ENCODE measurements at places on chromosomes 4 and X.

GRCh38 chrX:120857240-120857639 is 18.4 kb downstream of the CT47B1 start:
- no peak for DNase-seq

- no peak for DNase-seq
Measured at GRCh38 chrX:132590350-132591026, 101.7 kb upstream of the MBNL3 start.

DNA sequence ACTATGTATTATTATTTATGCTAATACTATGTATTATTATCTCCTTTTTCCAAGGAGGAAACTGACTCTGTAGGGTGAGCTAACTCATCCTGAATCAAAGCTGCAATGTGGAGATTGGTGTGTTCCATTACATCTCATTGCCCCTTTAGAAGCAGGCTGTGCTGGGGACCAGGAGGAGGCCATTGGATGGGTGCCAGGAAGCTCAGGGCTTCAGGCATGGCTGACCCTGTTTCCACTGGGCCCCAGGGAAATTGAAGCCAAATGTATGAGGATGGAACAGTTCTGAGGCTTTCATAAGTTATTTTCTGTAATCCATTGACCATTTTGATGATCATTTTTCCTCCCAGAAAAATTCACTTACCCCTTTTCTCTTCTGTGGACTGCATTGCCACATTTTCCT is 418.8 kb upstream of the ZFP42 start:
- no peak for DNase-seq

DNA sequence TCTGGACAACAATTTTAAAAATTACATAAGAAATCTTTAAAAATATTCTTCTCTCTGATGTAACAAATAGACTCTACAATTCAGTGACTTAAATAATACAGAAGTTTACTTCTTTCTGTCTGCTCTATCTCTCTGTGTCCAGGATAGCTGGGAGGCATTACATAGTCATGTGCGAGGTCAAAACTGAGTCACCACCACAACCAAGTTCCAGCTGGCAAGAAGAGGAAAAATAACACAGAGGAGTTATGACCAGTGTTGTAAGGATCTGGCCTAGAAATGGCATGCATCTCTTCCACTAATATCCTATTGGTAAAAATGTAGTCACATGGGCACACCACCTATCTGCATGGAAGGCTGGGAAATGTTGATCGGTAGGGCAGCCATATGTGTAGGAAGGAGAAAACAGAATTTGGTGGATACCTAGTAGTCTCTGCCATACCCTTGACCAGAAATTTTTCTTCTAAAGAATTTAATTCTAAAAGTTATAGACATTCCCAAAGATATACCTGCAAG is 39.4 kb upstream of the WDFY3 start:
- no peak for DNase-seq

DNA sequence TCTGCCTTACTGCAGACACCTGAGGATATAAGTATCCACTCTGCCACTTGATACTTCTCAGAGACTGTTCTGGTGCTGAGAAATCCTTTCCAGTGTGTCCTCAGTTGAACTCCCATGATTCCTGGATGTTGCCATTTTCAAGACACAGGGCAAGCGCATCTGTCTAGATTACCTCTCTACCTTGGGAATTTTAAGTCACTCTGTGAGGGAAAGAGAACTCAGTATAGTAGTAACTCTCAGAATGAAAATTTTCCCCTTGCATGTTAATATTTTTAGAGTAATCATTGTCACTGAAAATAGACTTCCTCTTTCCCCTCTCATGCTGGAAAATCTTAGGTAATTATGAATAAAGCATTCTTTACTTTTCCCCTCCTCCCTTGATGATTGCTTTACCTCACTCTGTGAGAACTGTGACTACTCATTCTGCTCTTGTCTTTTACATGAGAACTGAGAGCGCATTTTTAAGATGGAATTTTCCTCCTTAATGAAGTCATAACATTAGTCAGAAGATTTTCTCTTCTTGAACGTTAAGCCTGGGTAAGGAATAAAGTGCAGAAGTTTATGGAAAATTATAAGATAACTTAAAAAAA is 45.0 kb downstream of the TET2 start:
- no peak for DNase-seq

GRCh38 chr4:14404730-14405129 is 597.6 kb upstream of the CPEB2 start:
- no peak for DNase-seq

GRCh38 chrX:9466736-9467135 is 1.9 kb downstream of the TBL1X start:
- no peak for DNase-seq

GRCh38 chrX:24676403-24677024 is 17.2 kb upstream of the POLA1 start:
- DNase-seq = no peak

All from stimulated activated CD8-positive, alpha-beta memory T cell treated with anti-CD3 and anti-CD28 coated beads, Interleukin-7, amount 100 ng/mL, for 1 hour (primary cell).